Inflammatory macrophage treated with lipopolysaccharide for 4 hours (primary cell): ENCODE measurements at places on chromosomes 4 and X.

GRCh38 chr4:10121568-10122208 lies 5.1 kb upstream of the WDR1 start:
- no peak for DNase-seq

DNA sequence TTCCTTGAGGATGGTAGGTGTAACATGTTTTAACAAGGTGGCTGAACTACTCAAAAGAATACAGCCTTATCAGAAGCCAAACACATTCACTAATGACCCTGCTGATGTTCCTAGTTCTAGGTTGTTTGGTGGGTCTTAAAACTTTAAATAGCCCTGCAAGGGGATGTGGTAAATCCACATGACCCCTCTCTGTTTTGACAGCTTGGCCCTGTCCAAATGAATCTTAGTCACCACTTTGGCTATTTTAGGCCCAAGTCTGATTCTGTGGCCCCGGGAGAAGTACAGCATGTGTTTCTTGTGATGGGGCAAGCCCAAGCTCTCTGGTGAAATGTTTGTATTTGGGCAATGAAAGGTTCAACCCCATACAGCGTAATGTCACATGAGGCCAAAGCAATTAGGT lies 54.5 kb upstream of the GPR34 start:
- DNase-seq = peak; percentile 69

DNA sequence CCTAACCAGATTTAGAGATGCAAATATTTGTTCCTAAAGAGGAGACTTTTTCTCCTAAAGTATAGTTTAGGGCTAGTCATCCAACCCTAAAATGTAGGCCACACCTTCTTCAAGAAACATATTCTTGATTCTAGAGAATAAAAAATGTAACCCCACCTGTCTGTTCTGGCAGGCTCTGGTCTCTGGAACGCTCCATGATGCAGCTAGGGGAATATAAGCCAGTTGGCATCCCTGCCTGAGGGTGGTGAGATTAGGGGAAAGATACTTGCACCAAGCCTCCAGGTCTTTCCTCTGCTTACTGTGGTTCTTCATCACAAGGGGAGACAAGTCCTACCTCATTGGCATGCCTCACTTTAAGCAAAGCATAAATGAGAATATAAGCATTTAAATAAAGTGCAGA lies 21.2 kb upstream of the TBC1D9 start:
- DNase-seq = no peak

DNA sequence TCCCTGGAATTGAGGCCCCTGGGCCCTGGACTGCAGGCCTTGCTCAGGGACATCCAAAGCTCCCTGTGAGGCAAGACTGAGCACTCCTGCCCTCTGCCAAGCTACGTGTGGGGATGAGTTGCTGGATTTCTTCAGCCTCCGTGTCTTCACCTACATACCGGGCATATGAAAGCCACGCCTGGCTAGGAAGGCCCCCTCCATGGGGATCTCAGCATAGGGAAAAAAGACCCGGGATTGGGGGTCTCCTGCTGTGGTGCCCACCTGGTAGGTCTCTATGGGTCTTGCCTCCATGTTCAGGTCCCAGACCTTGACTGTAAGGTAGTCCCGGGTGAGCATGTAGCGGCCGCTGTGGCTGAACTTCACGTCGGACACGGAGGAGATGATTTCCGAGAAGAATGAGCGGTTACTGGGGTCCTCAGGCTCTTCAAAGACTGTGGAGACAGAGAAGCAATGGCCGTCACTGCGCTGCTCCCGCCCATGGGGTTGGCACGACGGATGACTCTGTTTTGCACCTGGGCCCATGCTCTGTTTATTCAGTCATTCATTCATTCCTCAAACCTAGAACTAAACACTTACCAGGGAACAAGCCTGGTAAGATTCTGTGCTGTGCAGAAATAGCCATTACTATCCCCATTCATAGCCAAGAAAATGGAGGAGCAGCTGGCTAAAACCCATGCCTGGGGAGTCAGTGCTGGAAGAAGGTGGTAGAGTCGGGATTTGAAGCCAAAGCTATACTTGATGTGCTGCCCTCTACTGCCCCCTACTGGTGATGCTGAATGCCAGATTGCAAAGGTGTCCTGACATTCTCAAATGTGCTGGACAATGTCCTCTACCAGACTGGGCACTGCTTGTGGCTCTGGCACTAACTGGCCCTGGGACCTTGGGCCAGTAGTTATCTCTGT lies 63.9 kb downstream of the WFS1 start:
- peak; percentile 22 for DNase-seq

GRCh38 chrX:49193542-49193964 lies 6.4 kb downstream of the SYP start:
- DNase-seq = no peak

GRCh38 chrX:9988762-9989161 lies 21.6 kb downstream of the CLDN34 start:
- DNase-seq = no peak

DNA sequence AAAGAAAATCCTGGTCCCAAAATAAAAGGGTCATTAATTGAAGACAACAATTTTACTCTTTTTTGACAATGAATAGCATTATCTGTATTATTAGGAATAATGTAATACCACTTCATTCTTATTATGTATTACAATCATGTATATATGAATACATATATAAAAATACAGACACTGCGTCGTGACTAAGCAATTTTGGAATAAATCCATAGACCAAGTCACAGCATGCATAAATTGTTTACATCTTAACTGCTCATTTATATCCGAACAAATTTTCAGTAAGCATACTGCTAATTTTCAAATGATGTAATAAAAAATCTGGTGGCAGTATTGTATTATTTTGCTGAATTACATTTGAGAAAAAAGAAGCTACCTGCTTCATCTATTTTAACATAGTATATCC lies 321.6 kb upstream of the PITX2 start:
- no peak for DNase-seq
